ENCODE measurements at places on chromosomes 4 and X.

- DNase-seq, result no peak
Measured at GRCh38 chr4:93152491-93152890, 676.1 kb upstream of the ATOH1 start.

GRCh38 chrX:118621081-118621759 lies 106.2 kb upstream of the IL13RA1 start:
- DNase-seq, result no peak

DNA sequence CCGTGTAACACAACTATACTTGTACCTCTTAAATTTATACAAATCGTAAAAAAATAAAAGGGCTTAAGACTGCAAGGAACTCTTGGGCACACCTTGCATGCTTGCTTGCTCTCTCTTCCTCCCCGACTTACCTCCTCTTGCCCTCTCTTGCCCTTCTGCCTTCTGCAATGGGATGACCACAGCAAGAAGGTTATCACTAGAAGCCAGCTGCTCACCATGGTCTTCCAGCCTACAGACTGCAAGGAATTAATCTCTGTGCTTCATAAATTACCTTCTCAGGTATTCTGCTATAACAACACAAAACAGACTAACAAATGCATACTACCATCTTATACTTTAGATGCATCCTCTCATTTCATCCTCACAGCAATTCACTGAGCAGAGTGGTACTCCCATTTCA lies 92.1 kb downstream of the MRPL1 start:
- DNase-seq, result no peak

GRCh38 chr4:39658756-39659155 lies 20.1 kb upstream of the SMIM14 start:
- no peak for DNase-seq

GRCh38 chr4:84965553-84966381 lies 723 bp downstream of the WDFY3 start:
- DNase-seq, result peak; percentile 1

- DNase-seq, result no peak
Measured at GRCh38 chrX:53621418-53621986, 65.0 kb downstream of the HUWE1 start.

GRCh38 chr4:175034986-175035705 lies 117.0 kb downstream of the ADAM29 start:
- DNase-seq, result no peak

- no peak for DNase-seq
Measured at GRCh38 chrX:552496-552895, 78.1 kb upstream of the SHOX start.

DNA sequence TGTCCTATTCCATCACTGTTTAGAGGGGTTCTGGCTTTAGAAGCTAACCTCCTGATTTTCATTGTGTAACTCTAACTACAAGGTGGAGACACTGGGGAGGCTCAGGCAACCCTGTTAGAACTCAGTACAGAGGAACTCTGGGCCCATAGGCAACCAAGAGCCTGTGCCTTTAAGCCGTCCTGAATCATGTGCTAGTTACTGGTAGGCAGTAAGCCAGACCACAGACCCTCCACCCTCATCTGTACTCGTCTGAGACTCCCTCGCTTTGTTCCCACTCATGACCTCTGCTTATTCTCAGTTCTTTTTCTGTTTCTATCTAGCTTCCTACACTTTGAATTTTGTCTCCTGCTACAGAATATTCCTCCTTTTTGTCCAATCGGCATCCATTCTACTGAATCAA lies 31.4 kb downstream of the TBC1D1 start:
- no peak for DNase-seq

DNA sequence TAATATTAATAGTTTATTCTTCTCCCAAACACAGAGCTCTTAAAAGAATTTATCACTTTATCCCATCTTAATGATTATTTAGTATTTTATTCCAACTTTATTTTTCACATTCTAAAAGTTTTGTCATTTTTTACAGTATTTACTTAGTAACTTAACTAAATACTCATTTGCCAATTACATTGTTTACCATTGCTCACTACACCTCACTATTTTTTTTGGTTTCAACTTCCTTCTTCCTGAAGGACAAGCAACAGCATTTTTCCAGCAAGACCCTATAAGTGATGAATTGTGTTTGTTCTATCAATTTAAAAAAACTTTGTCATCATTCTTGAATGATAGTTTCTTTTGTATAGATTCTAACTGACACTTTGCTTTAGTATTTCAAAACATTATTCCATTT lies 19.4 kb upstream of the SRD5A3 start:
- no peak for DNase-seq

DNA sequence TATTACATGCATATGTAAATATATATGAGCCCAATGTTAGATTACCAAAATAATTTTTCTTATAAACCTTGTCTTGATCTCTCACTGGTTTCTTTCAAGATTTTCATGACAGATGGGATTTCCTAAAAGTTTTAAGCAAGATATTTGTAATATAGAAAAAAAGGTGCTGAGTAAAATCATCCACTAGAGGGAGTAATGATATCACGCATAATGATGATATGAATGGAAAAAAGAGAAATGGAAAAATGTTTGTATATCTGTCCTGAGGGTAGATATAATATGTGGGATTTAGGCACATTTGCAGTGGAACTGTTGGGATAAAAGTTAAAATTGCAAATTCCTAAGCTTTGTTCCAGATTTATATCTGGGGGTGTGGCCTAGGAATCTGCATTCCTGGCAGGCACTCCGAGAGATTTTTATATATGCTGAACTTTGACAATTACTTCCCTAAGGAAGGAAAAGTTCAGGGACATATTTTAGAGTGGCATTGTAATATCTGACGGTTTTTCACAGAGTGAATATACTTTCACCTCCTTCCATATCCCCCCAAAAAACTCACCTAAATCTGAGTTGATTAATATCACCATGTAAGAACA lies 60.5 kb downstream of the TMA16 start:
- DNase-seq, result no peak

DNA sequence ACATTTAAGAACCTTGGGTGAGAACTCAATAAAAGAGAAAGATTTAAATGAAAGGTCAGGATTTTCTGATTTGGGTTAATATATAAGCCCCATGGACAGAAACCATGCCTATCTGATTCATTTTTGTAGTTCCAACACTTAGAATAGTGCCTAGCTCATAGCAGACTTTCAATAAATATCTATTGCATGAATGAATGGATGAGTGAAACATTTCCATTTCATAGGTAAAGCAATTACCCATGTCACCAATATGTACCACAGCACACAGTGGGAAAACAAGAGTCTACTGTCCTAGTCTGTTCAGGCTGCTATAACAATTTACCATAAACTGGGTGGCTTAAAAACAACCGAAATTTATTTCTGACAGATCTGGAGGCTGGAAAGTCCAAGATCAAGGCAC lies 63.9 kb upstream of the PTPN13 start:
- no peak for DNase-seq

- no peak for DNase-seq
Measured at GRCh38 chr4:40991908-40992307, 222.4 kb downstream of the APBB2 start.

GRCh38 chr4:81806485-81806884 lies 334.8 kb upstream of the RASGEF1B start:
- DNase-seq, result no peak

GRCh38 chr4:186294160-186294559 lies 28.2 kb downstream of the F11 start:
- DNase-seq, result no peak

DNA sequence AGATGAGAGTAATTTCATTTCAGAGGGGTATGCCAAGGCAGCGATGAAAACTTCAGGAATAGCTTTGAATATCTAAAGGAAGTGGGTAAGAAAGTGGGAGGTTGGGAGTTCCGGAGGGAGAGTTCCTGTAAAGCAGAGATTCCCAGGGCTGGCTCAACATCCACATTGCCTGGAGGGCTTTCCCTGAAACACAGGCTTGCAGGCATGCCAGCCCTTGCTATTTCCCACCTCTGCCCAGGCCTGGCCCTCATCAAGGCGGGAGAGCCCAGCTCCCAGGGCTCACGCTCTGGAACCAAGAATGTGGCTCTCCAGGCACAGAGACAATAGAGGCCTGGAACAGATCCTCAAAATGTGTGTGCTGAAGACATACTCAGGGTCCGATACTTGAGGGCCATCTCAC lies 43.8 kb upstream of the CLDN34 start:
- no peak for DNase-seq

- DNase-seq, result no peak
Measured at GRCh38 chr4:75623026-75623425, 7.3 kb downstream of the CDKL2 start.

DNA sequence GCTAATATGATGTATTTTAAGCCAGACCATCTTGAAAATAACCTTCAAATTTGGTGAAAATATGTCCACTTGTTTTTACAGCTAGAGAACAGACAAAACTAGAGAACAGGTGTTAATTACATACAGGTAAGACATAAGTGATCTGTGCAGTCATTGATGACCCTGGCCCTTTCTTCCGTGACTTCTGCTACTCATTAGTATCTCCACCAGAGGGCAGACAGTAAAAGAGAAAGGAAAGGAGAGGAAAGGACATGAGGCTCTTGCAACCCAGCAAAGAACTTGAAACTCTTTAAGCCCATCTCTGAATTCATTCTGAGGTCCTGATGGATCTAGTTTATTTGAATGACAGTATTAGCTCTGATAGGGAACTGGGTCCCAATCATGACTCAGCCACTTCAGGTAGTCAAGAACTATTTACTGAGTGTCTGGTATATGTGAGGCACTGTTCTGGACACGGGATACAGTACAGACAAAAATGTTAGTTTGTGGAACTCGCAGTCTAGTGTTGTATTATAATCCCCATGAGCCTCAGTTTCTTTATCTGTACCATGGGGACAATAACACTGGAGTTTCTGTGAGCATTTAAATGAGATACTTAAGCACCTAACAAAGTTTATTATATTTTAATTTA lies 121.0 kb upstream of the TEX13D start:
- DNase-seq, result no peak

GRCh38 chrX:9558615-9559014 lies 93.8 kb downstream of the TBL1X start:
- DNase-seq, result no peak

DNA sequence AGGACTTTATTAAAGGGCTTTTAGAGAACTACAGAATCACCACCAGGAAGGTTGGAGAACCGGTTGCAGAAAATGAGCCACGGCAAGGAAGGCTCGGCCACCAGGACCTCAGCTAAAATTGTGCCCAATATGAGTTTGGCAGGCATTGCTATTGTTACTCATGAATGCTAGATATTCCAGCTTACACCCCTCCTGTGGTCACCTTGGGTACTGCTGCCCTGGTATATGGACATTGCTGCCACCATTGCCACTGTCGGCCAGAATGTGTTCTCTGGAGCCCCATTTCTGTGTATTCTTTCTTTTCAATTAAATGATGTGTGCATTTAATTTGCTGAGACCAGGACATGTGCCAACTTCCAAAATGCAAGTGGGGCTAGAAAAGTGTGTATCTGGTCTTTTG lies 626.7 kb upstream of the BOD1L1 start:
- peak; percentile 17 for DNase-seq

DNA sequence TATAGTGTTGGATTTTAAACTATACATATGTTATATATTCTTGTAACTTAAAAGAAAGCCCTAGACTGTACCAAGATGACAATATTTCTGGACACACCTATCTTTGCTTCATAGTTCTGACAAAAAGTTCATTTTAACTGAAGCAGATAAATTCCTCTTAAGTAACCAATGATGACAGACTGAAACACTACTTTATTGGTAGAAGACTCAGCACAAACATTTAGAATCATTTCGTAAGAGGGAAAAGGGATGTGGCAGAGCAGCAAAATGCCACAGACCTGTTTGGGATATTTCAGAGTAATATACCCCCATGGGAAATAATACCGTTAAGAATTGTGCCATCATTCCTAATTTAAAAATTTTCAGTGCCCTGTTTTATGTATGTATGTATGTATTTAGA lies 56.2 kb downstream of the APOO start:
- DNase-seq, result no peak

DNA sequence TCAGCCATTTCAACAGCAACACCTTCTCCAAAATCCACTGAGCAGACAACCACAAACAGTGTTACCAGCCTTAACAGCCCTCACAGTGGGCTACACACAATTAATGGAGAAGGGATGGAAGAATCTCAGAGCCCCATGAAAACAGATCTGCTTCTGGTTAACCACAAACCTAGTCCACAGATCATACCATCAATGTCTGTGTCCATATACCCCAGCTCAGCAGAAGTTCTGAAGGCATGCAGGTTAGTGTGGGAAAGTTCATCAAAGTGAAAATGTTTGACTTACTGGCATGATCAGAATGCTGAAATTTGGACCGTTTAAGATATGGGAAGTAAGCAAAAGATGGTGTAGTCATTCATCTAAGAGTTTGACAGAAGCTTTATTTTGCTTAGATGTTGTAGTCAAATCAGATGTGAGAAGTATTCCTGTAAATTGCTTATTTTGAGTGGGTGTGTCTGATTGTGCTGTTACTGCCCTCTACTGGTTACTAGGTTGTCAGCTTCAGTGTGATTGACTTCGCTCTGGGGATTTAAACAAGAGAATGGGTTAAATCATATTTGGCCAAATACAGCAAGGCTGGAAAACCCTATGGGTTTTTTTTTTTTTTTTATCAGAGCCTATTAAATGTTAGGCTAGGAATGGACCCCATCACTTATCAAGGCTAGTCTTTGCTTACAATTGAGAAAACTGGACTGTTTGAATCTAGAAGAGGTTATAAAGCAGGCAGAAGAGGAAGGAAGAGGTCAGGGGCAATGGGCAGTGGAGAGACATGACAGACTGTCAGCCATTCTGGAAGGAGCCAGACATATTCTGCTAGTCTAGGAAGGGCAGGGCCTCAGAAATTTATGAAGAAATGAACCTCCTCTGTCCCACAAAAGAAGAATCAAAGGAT lies 130.3 kb downstream of the DIPK2B start:
- DNase-seq, result no peak

DNA sequence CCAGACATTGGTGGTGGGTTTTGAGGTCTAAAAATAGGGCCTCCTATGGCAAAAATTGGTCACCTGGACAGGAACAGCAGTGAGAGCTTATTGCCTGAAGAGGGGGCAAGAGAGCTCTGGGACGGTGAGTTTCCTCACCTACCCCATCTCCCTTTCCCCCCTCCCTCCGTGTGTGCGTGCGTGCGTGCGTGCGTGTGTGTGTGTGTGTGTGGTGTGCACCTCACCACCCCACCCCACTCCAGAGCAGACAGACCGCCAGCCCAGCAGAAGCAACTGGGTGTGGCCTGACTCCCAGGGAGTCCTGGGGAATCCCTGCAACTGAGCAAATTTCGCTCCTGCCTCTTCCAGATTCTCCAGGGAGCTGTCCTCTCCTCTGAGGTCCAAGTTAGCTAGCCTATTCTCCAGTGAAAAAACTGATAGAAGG lies 44.7 kb downstream of the PRPS1 start:
- DNase-seq, result peak; percentile 59

DNA sequence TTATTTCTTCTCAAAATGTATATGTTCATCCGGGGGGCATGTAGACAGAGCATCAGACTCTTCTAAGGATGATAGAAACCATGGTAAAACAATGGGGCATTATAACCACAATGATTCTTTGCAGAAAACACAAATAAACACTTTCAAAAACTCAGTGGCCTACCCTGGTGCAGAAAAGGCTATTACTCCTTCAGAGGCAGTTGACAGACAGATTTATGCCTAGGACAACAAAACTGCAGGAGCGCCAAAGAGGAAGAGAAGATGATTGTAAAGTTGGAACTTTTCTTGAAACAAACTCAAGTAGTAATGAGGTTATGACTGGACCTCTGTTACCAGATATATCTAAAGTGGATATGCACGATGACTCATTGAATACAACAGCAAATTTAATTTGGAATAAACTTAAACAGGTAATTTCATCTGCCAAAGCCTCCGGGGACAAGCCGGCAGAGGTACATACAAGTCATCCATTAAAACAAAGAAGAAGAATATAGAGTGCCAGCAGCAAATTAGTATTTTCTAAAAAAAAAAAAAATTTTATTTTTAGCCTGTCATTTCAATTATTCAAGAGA lies 1068.4 kb upstream of the INTU start:
- DNase-seq, result no peak
